Stimulated activated CD4-positive, alpha-beta T cell treated with anti-CD3 and anti-CD28 coated beads, Interleukin-4, amount 100 ng/mL, for 24 hours (primary cell): ENCODE measurements at places on chromosomes 5 and 9.

- no peak for DNase-seq
Observed at GRCh38 chr9:16304301-16304700, 566.2 kb downstream of the BNC2 start.

GRCh38 chr9:136826703-136827582 lies 15.3 kb upstream of the AJM1 start:
- no peak for DNase-seq

- no peak for DNase-seq
Observed at GRCh38 chr5:131766689-131767088, 30.1 kb downstream of the FNIP1 start.

DNA sequence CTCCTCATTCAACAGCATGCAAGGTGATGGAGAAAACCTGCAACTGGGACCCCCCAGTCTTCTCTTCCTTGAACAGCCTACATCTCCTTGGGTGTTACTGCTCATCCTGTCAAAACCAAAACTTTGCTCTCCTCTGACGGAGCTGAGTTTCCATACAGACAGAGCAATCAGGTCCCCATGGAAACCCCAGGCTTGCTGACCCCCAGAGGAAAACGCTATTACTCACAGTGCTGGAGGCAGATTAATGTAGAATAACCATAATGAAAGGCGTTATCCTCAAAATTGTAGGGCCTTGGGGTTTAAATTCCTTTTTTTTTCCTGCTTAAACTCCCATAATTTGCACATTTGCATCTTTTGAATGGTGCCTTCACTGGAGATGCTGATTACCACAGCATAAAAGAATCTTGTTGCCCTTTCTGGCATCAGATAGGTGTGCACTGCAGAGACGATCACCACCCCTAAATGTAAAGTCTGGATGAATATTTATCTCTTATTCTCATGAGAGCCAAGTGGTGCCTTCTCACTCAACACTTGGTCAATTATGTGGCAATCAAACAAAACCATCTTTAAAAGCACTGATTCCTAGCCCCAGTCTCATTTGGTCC lies 126.3 kb downstream of the MSX2 start:
- no peak for DNase-seq

DNA sequence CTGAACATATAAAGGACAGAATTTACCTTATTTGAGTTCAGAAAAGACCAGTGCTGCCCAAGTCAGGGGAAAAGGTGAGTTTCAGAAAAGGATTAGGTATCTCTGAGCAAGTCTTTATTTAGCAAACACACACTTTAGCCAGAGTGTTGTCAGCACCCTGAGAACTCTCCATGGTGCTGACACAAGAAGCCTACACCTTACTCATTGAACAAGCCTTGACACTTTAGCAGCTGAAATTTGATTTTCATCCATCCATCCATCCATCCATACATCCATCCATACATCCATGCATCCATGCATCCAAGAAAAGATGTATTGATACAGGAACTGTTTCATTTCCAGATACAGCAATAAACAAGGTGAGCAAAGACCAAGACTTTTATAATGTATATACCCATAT lies 311.2 kb downstream of the TRIM32 start:
- DNase-seq, result no peak

- no peak for DNase-seq
Observed at GRCh38 chr9:72312386-72312987, 52.5 kb downstream of the ZFAND5 start.

- DNase-seq, result peak; percentile 35
Observed at GRCh38 chr9:35481347-35481975, 8.4 kb upstream of the RUSC2 start.

DNA sequence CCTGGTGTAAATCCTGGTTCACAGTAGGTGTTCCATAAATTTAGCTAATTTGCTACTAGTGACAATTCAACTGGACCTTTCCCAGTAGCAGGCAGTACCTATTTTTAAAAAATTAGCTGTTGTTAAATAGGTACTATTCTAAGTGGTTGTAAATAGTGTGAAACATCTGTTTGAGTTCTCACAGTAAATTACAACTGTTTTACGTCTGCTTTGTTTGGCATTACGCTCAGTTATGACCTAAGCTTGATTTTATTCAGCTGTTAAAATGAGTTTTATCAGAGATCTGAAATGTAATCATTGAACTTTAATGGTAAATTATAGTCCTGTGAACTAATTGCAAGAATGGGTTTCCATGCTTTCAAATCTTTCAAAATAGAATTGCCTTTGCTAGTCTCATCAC lies 93.9 kb downstream of the GPBP1 start:
- no peak for DNase-seq

DNA sequence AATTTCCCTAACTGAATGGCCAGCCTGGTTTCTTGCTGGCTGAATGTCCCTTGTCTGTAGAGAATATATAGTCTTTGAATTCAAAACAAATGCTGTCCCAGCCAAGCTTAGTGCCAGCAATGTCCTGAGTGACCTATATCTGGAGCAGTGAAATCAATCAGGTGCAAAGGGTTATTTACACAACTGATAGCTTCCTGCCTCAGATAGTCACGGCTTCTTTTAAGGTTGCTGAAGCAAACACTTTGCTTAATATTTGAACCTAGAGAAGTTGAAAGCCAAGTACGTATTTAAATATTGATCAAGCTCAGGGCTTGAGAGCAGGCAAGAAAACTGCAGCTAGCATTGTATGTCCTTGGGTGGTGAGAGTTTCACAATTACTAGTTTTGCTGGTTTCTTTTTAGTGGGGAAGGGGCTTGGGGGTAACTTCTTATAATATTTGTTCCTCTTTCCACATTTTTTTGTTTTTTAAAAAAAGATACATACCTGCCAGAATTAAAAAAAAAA lies 2.0 kb upstream of the ARHGEF28 start:
- DNase-seq, result no peak

GRCh38 chr5:107917983-107918382 lies 247.2 kb upstream of the EFNA5 start:
- DNase-seq, result no peak

- no peak for DNase-seq
Observed at GRCh38 chr5:123414974-123415373, 8.2 kb downstream of the CEP120 start.

GRCh38 chr5:177035976-177036375 lies 13.5 kb downstream of the ZNF346 start:
- no peak for DNase-seq

DNA sequence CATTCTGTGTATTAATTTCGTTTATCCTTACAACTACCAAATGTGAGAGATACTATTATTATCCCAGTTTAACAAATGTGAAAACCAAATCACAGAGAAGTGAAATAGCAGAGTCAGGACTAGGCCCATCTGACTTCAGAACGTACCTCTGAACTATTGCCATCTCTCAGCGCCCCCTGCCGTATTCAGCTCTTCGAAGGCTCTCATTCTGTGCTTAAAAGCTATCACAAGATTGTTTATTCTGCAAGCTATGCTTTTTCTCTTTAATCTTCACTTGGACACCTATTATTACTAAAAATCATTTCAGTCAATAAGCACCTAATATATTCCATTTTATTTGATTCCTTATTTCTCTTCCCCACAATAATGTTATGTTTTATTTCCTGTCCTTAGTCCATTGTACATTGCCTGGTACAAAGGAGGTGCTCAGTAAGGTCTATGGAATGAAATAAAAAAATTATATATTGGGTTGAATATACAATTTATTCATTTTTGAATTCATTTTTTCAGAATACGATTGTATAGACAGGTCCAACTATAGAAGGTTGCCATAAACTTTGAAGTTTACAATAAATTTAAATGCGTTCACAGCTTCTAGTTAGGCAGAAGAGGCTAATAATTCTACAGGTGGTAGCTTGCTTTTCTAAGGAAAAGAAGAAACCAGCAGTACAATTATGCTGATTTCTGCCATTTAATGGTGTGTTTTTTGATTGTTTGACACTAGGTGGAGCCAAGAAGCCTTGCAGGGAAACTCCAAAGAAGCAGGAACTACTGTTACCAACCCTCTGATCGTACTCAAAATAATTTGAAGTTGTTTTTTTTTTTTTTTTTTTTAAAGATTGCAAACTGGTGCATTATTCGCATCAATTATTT lies 202.2 kb upstream of the DMRTA1 start:
- peak; percentile 28 for DNase-seq

DNA sequence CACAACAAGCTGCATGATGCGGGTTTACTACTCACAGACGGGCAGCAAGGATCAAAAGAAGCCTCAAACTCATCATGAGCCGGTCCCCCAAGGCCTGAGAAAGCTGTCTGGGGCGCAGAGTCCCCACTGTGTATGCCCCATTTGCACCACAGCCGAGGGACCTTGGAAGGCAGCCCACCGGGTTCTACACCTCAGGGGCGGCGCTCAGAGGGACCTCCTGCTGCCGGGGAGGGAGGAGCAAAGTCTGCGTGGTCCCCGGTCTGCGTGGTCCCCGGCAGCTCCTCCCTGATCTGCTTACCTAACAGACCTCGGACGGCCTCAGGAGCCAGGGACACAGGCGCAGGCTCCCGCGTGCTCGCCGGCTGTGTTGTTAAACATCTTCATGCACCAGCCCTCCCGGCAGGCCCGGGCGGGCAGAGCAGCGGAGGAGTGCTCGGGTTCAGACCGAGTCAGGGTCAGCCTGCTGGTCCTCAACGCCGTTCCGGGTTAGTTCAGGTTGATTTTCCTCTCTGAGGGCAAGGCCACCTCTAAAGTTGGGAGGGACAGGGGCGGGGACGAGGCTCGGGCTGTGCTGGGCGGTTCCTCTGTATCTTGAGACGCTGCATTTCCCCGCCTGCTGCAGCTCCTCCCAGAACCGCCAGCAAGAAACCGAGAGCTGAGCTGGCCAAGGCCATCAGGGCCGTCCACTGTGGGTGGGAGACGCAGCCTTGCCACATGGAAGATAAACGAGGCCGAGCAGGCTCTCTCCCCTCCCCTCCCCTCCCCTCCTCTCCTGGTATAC lies 74.6 kb downstream of the MRPL36 start:
- DNase-seq, result peak; percentile 19
